ENCODE measurements at places on chromosomes 3 and 15.

DNA sequence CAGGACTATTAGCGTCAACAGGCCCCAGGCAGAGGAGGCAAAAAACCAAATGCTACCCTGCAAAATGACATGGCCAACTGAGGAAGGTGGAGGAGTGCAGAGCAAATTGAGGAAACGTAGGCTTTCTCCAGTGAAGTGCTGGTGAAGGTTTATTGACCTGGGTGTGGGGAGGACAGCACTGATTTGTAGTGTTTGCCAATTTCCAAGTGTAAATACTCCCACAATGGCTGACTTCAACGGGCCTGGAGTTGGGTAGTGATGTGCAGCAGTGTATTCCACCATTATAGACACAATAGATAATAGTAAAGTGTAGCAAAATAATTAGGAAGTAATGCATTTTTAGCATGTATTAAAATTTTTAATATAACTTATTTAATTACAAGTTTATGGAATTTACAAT, 32.2 kb upstream of the TPM1 start:
- DNase-seq: no peak

DNA sequence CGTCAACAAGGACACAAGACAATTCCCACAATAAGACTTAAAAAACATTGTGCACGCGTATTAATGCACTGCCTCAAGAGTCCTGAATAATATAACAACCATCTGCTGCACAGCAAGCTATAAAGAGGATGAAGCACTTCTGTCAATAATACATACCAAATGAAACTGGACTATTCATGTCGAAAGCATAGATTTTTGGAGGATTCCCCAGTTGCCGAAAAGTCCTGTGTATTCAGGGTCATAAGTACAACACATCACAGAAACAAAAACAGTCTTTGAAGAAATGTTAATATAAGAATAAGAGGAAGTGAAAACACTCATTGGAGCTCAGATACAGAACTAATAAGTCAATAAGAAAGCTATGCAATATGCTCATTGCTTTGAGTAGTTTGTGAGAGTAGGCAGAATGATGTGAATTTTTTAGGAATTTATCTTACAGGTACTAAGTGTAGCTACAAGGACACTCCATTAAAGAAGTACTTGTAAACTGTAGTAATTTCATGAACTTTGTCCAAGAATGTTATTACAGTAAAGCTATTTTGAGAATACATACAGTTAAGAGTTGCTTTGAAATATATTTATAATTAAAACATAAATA, 31.6 kb downstream of the CBLB start:
- no peak for DNase-seq

GRCh38 chr3:4812591-4812990, 166.6 kb upstream of the BHLHE40 start:
- no peak for DNase-seq

- DNase-seq: no peak
These were observed 2.2 kb upstream of the RNF13 start for GRCh38 chr3:149810846-149811245.

DNA sequence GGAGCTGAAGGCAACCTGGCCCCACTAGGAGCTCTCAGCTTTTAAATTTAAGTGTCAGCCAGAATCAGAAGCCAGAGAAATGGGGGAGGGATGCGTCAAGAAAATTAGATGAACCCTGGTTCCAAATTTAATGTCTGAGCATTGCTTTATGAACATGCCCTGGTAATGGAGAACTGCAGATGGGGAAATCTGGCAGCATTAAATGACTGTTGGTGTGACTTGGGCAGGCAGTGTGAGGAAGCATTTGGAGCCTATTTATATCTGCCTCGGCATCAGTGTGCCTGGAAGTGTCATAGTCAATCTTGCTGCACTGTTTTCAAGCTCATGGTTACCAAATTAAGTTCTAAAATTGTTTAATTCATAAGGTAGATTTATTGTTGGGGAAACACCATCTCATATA, 29.0 kb downstream of the NME9 start:
- DNase-seq: no peak

- DNase-seq: no peak
These were observed 38.6 kb upstream of the FSTL1 start for GRCh38 chr3:120489421-120489820.

DNA sequence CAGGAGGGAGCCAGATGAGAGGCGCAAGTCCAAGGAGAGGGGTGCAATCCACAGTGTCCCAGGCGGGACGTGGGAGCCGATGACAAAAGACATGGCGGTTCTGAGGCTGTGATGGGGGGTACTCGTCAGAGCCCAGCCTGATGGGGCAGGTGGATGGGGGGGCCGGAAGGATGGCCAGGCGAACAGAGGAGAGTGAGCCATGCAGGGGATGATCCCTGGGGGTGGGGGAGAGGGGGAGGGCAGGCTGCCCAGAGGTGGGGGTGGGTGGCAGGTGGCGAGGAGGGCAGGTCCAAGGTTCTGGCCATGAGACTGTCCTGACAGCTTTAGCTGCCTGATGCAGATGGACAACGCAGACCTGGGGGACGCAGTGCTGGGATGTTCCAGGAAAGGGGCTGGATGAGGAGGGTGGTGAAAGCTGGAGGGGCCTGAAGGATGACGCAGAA, 8.9 kb upstream of the CSPG4 start:
- DNase-seq: no peak

DNA sequence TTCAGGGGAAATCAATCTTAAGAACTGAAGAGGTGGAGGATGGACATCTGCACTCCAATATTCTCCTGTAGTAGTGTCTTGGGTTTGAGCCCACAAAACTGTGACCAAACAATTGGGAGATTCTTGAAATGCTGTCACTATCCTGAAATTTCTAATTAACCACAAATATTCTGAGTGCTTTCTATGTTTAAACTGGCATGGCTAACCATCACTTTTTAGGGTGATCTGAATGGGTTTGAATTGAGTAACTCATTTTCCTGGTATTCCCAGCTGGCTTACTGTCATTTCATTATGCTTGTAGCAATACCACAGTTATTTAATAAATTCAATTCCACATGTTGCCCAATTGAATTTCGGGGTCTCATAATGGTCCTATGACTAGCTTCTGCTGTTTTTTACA, 216.9 kb upstream of the DCBLD2 start:
- DNase-seq: no peak

- no peak for DNase-seq
These were observed 69.0 kb upstream of the HRH1 start for GRCh38 chr3:11085093-11085840.

- DNase-seq: no peak
These were observed 212.2 kb upstream of the ROBO1 start for GRCh38 chr3:79979990-79980389.

DNA sequence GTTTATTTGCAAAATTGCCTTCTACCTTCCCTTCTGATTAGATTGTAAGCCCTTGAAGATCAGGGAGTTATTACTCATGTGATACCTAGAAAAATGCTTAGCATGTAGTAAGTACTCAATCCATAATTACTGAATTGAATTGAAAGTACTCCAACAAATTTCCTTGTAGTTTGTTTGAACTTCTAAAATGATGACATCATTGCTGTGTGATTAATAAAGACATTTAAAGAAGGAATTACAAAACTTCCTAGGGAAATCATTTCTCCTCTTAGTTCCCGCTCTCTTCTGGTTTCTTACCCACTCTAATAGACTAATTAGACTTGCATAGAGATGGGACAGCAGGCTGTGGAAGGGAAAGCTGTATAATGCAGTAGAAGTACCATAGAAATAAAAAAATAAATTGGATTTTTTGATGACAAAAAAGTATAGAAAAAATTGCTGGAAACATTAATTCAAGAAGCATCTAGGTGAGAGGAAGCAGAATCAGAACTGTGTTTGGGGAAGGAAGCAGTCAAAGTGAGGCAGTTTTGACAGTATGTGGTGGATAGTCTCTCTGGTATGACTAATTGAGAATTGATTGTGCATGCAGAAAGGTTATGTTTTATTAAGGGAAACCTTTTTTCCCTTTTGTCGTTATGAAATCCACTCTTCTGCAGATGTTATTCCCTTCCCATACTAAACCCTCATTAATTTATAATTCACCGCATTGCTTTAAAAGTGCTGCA, 93.0 kb downstream of the ALCAM start:
- DNase-seq: no peak

- no peak for DNase-seq
These were observed 203.8 kb downstream of the EPHB1 start for GRCh38 chr3:134998855-134999254.

DNA sequence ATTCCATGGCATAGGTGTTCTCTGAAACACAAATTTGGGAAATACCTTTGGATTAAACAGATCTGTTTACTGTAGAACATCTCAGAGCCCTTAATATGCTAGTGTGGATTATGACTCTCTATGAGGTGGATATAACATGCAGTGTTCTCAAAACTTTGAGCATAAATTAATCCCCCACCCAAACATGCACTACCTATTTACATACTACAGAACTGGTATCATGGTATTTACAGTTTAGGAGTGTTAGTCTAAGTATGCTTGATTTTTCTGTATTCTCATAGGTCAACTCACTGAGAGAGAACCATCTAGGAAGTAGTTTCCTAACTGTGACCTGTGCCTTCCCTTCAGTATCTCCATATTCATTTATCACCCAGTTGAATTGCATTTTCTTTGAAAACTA, 30.9 kb upstream of the ZNF609 start:
- DNase-seq: no peak

Data from hematopoietic multipotent progenitor cell treated with erythropoietin and hydrocortisone succinate and interleukin-3 and kit ligand, for 8 days (in vitro differentiated cells).